Activated CD4-positive, alpha-beta T cell treated with anti-CD3 and anti-CD28 coated beads, Interleukin-2, amount 50 U/mL, for 1 hour (primary cell): ENCODE measurements at places on chromosomes 5 and 9.

DNA sequence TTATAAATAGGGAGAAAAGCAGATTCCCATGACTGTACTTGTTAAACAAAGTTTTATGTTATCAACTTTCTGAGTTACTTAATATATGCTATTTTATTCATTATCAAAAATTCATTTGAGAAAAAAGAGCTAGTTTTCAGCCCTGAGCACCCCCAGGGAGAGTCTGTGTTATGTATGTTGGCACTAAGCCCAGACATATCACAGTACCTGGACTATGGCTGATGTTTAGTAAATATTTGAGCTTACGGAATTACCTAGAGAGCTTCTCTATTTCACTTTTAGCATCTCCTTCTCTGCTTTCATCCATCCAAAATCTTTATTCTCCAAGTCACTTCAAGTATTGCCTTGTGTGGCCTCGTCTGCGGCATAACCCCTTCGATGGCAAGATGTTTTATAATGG, 225.9 kb upstream of the PCSK5 start:
- DNase-seq, result no peak

- peak; percentile 4 for DNase-seq
Observed at GRCh38 chr5:157993986-157994691, 135.2 kb upstream of the CLINT1 start.

DNA sequence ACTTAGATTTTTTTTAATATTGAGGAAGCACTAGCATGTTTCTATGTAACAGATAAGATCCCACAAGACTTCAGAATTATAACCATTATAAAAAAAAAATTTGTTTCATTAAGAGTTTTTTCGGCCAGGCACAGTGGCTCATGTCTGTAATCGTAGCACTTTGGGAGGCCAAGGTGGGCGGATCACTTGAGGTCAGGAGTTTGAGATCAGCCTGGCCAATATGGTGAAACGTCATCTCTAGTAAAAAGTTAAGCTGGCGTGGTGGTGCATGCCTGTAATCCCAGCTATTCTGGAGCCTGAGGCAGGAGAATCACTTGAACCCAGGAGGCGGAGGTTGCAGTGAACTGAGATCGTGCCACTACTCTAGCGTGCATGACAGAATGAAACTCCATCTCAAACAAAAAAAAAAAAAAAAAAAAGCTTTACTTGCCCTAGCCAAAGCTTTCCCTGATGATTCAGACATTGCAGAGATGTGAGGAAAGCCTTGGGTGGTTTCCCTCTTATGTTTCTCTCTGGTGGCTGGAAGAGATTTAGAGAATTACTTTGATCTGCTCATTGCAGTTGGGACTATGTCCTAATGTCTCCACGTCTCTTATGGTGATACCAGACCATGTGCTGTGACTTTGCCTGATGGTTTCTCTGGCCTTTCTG, 65.4 kb downstream of the EGFLAM start:
- no peak for DNase-seq

DNA sequence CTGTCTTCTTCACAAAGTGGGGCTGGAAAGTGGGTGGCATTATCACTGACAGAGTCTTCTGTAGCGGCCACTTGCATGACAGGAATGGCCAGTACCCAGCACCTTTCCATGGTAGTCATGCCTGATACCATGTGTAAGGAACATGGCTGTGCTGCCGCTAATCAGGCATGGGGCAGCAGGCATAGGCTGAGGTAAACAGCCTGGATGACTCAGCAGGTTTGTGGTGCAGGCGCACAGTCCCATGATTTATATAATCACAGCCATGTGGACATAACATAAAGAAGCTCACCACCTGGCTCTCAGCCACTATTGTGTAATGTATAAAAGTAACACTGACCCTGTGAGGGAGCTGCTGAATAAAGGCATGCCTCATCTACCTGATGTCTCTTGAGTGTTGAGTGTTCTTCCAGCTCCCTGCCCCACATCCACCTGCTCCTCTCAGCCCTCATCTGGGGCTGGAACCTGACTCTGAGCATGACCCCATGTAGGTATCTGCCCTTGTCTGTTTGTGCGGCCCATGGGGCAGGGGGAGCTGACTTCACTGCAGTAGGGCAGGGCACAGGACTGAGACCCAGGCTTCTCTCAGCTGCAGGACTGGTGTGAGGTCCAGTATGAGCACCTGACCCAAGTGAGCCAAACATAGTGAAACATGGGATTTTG, 13.2 kb upstream of the ICE1 start:
- no peak for DNase-seq

GRCh38 chr5:14737291-14737690, 72.8 kb downstream of the OTULIN start:
- DNase-seq, result no peak

- DNase-seq, result no peak
Observed at GRCh38 chr5:118733394-118733793, 255.0 kb downstream of the DTWD2 start.

GRCh38 chr5:156380848-156381247, 53.9 kb downstream of the SGCD start:
- no peak for DNase-seq

GRCh38 chr5:143922718-143923117, 110.8 kb downstream of the HMHB1 start:
- DNase-seq, result no peak

GRCh38 chr5:94314460-94315131, 303.8 kb downstream of the KIAA0825 start:
- DNase-seq, result no peak

- DNase-seq, result no peak
Observed at GRCh38 chr9:95725045-95725444, 150.4 kb upstream of the ERCC6L2 start.

DNA sequence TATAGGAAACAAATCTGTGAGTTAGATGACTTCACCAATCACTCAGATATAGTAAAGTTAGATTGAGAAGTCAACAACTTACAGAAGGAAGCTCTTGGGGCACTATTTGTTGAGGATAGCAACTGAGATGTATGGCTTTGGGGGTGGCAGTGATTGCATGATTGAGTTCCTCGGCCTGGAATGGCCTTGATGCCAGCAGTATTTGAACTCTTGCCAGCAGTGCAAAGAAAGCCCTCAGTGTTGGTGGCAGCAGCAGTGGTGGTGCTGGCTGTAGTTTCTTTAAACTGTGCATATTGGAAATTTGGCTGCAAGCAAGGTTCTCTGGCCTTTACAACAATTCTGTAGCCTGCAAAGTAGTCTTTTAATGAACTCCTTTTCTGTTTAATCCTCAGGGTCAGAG, 41.4 kb upstream of the PJA2 start:
- DNase-seq, result no peak

GRCh38 chr9:129664746-129665388, 580 bp upstream of the PRRX2 start:
- DNase-seq, result no peak

- no peak for DNase-seq
Observed at GRCh38 chr9:134968011-134968822, 50.5 kb upstream of the FCN1 start.

- peak; percentile 55 for DNase-seq
Observed at GRCh38 chr5:177403102-177403791, 2.8 kb upstream of the PFN3 start.

DNA sequence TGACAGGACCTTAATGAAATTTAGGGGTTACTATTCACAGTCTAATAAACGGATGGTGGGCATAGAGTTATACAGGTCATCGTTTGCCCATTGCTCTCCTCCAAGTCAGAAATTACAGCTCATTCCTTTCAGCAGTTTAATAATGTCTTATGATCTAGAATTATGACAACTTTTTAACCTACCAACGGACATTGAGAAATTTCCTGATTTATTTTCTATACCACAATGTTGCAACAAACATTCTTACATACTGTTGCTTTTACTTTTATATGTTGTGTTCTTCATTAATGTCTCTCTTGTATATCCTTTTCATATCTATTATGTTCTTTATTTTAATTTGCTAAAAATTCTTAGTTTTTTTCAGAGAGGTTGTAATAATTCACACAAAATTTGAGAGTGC, 152.8 kb upstream of the PRLR start:
- DNase-seq, result no peak

DNA sequence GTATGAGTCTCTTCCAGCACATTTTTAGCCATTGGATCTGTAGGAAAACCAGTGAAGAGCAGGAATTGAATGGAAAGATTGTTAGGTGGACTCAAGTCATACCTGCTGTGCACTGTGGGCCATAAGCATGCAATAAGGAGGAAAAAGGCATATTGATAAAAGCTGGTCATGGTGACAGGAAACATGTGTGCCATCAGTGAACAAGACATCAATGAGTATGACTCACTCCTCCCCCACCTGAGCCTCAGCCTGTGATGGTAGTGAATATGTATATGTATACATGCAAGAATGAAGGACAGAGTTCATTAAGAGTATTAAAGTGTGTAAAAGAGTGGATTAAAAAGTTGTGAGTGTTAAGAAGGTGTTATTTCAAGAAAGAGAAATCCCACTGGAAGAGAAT, 164.5 kb downstream of the TMEM38B start:
- DNase-seq, result no peak

GRCh38 chr9:304519-305185, 90.0 kb downstream of the DOCK8 start:
- DNase-seq, result peak; percentile 22

- peak; percentile 6 for DNase-seq
Observed at GRCh38 chr9:110049699-110050450, 158.1 kb downstream of the C9orf152 start.

GRCh38 chr5:39811381-39811780, 386.6 kb upstream of the DAB2 start:
- no peak for DNase-seq

DNA sequence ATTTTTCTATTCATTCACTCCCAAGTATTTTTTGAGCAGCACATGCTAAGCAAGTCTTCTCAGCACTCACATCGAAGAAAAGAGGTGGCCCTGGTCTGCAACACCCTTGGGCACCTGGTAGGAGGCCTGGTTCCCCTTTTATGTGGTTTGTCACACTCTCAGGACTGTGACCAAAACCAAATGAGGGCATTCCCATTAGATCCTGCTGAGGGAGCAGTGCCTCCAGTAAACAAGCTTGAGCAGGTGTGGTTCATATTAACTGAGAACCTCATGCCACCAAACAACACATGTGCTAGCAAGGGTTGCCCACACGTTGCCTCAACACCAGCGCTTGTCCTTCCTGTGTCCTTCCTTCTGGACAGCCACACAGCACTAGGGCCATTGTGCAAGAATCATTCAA, 26.9 kb upstream of the SYK start:
- no peak for DNase-seq

GRCh38 chr5:118565335-118565971, 422.9 kb downstream of the DTWD2 start:
- no peak for DNase-seq

DNA sequence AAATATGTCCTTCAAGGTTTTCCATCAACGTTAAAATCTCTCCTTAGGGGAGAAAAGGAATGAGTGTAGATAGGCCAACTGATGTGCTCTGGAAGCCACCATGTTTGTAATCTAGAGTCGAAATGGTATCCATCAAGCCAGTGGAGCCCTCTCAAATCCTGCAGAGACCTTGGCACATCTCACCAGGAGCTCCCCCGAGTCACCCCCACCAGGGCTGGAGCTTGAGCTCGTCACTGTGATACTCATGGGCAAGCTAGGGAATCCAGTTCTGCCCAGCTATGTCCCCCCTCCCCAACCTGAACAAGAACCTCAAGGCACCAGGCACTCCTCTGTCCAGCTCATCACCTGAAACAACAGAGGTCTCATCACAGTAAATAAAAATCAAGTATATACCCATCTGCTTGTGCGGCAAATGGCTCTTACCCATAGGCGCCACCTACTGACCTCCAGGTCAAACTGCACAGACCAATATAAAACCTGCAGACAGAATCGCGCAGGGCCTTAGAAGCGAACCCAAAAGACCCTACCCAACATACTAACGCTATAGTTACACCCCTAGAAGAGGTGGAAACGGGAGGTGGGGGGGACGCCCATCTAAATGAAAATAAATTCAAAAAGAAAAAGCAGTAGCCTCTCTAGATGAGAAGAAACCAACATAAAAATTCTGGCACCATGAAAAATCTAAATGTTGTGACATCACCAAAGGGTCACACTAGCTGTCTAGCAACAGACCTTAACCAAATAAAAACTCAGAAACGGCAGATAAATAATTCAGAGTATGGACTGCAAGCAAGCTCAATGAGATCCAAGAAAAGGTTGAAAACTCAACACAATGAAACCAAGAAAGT, 75.0 kb downstream of the TTC39B start:
- no peak for DNase-seq

GRCh38 chr9:99103901-99104458, 933 bp upstream of the TGFBR1 start:
- DNase-seq, result peak; percentile 4

DNA sequence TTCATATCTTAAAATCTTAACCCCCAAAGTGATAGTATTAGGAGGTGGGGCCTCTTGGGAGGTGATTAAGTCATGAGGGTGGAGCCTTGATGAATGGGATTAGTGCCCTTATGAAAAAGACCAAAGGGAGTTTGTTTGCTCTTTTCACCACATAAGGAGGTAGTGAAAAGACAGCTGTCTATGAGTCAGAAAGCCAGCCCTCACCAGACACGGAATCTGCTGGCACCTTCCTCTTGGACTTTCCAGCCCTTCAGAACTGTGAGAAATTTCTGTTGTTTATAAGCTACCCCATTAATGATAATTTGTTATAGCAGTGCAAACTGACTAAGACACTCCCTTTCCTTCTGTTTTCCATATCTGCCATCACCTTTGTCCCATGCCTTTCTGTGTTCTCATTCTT, 20.8 kb downstream of the IFNB1 start:
- no peak for DNase-seq

DNA sequence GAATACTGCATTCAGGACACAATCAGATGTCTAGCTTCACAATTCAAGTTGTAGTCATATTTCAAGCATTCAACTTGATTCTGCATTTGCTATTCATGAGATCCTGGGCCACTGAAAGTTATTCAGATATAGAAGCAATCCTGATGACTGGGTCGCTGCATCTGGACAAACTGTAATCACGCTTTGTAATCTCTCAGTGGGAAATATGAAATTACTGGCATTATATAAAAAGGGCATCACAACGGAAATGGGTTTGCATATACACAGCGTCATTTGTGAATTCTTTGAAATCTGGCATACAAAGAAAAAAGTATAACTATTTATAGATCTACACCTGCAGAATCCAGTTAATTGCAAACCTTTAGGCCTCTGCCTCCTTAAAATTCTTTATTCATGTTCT, 102.2 kb downstream of the PARP8 start:
- DNase-seq, result no peak

GRCh38 chr9:70113403-70114022, 69.9 kb downstream of the MAMDC2 start:
- DNase-seq, result no peak

DNA sequence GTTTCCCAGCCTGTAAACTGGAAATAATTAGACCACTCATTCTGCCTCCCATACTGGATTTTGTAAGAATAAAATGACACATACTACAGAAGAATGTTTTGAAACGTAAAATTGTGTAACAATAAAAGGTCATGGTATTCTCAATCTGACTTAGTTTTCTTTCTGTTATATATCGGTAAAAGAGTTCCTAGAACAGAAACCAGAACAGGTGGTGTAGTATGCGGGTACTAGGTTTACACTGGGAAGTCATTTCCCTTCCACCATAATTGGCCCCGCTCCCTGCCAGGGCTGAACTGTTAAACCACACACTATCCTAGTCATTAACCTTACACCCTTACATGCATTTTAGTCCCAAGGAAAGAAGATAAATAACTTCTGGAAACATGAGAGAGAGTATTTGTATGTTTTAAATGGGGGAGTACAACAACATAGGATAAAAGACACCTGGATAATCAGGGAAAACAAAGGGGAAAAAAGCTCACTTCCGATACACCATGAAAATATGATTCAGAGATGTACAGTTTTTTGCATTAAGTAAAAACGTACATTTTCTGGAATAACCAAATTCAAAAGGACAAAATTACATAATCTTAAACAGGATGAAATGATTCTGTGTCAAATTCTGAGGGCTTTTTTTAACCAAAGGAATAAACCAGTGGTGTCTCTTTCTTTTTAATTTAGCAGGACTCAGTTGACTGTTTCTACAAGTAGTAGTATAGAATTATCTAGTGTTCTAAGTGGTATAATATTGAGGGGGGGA, 199.7 kb downstream of the GLIS3 start:
- DNase-seq, result no peak
